NCI-H1105 (cell line): ENCODE measurements at places on chromosomes 1 and 21.

- DNase-seq, result peak; percentile 45
Measured at GRCh38 chr1:203769505-203770343, 4.7 kb downstream of the LAX1 start.

DNA sequence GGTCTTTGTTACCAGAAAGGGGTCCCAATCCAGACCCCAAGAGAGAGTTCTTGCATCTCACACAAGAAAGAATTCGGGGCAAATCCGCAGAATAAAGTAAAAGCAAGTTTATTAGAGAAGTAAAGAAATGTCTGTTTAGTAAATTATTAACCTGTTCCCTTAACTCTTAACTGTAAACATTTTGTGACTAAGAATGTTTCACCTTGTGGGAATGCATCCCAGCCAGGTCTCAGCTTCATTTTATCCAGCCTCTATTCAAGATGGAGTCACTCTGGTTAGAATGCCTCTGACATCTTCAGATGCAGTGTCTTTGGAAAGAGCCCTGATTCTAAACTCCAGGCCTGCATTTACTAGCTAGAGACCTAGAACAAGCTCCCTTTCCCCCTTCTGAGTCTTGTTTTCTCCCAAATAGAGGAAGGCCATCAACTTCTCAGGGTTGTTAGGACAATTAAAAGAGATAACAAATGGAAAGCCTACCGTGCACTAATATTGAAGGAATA, 4.5 kb upstream of the FABP3 start:
- no peak for DNase-seq

DNA sequence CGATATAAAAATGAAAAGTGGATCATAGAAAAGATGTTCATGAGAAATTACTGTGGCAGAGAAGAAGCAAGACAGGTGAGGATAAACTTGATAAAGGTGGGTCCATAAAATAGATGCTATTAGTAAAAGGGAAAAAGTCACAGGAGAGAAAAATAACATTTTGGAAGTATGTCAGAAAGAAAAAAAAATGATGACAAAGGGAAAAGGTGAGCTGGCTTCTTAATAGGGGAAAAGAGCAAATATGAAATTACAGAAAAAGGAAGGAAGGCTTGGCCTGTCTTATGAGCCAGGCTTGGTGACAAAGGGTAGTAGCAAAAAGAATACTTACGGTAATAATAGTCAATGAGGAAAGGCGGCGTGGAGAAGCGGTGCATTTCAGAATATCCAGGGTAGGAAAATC, 386.1 kb downstream of the RWDD3 start:
- DNase-seq, result no peak

GRCh38 chr1:8816831-8817411, 519 bp downstream of the RERE start:
- DNase-seq, result no peak

- DNase-seq, result no peak
Measured at GRCh38 chr1:61487801-61488200, 237.1 kb downstream of the TM2D1 start.

- no peak for DNase-seq
Measured at GRCh38 chr1:33667386-33668282, 195.2 kb downstream of the ZSCAN20 start.

- DNase-seq, result no peak
Measured at GRCh38 chr1:163054181-163054591, 15.0 kb upstream of the RGS4 start.

DNA sequence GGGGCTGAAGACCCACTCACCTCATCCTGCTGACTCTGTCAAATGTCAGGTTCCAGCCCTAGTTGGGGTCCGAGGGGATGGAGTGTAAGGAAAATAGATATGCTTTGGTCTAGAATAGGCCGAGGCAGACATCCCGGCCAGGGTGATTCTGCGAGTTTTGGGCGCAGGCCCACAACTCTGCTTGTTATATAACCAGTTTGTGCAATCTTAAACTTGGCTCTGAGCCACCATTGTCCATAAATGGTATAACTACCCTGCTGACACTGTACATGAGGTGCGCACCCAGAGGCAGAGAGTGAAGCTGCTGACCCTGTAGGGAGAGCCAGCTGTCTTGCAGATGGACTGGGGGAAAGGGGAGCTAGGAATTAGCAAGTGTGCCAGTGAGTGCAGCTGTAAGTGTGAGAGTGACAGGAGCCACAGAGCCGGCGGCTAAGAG, 1388.8 kb downstream of the AMY1C start:
- peak; percentile 47 for DNase-seq

GRCh38 chr1:203082571-203083462, 3.0 kb downstream of the MYOG start:
- no peak for DNase-seq

DNA sequence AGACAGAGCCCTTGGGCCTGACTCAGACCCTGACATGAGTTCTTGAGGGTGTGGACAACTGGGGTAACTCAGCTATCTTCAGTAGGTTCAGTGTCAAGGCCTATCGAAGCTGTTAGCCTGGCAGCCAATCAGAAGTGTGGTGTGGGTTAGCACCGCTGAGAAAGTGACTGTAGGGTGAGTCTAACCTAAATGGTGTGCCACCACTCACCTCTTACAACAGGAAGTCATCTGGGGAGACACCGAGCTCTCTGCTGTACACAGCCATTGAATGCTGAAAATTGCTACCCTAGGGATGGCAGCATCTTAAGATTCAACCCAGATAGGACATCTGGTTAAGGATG, 44.6 kb downstream of the RASSF5 start:
- no peak for DNase-seq

DNA sequence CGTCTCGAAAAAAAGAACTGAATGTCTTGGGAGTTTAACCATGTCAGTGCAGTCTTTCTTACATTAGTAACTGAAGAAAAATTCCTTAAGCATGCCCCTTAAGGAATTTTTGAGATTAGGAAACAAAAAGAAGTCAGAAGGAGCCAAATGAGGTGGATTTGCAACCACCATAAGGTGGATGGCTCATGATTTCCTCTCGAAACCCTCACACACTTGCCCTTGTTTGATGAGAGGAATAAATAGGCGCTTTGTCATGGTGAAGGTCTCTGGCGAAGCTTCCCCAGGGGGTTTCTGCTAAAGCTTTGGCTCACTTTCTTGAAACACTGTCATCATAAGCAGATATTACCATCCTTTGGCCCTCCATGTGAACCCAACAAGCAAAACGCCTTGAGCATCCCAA, 68.2 kb downstream of the POFUT2 start:
- no peak for DNase-seq

- DNase-seq, result no peak
Measured at GRCh38 chr1:87558921-87559320, 230.2 kb downstream of the LMO4 start.

DNA sequence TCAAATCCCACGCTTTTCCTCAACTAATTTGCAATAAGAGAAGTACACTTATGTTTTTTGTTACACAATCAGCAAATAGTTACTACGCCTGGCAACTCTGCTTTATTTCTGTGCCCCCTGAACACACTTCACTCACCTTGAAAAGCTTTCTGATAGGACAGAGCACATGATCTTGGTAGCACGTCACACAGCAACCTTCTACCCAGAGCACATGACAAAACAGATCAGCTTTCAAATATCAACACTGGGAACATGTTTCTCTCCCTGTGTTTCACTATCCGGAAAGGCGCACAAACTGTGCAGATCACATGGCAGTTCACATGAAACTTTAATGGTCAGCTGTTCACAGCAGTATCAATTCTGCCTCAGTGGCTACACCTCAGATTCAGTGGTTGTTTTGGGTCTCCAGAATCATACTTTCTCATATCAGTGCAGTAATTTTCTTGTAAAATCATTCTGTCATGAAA, 2.2 kb downstream of the SLC19A2 start:
- no peak for DNase-seq

DNA sequence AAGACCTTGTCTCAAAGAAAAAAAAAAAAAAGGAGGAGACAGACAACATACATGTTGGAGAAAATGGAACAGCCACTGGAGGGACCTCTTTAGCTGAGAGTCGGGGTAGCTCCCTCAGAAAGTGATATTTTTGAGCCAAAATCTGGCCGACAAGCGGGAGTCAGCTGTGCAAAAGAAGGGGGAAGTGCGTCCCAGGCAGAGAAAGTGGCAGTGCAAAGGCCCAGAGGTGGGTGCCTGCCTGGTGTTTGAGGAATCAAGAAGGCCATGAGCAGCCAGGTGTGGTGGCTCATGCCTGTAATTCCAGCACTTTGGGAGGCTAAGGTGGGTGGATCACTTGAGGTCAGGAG, 6.1 kb upstream of the CROCC start:
- DNase-seq, result no peak

GRCh38 chr21:31875496-31876015, 2.7 kb downstream of the HUNK start:
- DNase-seq, result no peak

- DNase-seq, result no peak
Measured at GRCh38 chr1:89363196-89363595, 663 bp upstream of the GBP6 start.

GRCh38 chr21:46375560-46376230, 51.7 kb downstream of the PCNT start:
- no peak for DNase-seq

GRCh38 chr1:153805886-153806719, 30.9 kb downstream of the SLC27A3 start:
- no peak for DNase-seq

- no peak for DNase-seq
Measured at GRCh38 chr1:179813626-179814545, 63.7 kb downstream of the TOR1AIP2 start.

- no peak for DNase-seq
Measured at GRCh38 chr1:219880765-219881457, 47.4 kb downstream of the SLC30A10 start.

GRCh38 chr1:75233302-75233929, 99.2 kb downstream of the LHX8 start:
- peak; percentile 56 for DNase-seq

DNA sequence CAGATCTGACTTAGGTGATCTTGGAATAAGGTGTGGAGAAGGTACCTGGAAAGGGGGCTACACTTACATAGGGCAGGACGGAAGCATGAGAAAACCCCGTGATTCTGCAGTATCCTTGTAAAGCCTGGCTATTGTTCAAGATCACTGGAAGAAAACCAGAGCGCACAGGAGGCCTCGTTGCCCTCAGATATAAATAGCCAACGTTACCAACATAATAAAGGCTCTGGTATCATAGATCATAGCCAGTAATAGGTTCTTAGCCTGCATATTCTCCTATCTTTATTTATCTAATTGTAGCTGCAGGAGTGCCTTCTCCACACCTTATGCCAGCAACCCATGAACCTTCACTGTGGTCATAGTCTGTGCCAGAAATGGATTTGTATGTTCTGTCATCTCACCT, 35.9 kb upstream of the MPZL1 start:
- no peak for DNase-seq

GRCh38 chr1:224504297-224505041, 69.9 kb upstream of the WDR26 start:
- DNase-seq, result no peak

DNA sequence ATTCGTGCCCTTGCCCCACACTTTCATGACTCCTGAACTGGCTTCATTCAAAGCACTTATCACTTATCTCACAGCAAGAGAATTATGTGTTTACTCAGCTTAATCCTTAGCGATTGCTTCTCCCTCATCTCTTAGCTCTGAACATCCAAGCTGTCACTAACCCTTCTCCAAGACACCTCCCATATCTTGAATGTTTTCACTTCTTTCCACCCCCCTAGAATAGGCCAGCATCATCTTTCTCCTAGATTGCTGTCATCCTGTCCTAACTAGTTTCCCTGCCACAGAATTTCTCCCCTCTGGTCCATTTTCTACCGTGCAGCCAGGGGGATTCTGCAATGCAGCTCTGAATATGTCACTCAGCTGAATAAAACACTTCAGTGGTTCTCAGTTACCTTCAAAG, 68.6 kb upstream of the SPATA6 start:
- DNase-seq, result no peak

DNA sequence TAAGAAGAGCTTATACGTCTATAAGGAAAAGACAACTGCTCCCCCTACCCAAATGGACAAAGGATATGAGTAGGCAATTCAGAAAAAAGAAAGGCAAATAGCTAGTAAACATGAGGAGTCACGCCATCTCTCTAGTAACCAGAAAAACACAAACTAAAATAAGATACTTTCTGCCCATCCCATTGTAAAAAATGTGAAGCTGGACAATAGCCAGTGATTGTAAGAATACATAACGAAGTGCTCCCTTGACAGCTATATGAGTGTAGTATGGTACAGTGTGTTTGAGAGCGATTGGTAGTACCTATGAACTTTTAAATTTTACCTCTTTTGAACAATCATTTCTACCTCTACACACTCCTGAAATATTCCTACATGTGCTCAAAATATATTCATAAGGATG, 7.5 kb upstream of the GJA8 start:
- DNase-seq, result no peak

GRCh38 chr1:84668185-84668584, 22.1 kb downstream of the SSX2IP start:
- no peak for DNase-seq

GRCh38 chr1:244273262-244273844, 178.4 kb downstream of the ADSS2 start:
- no peak for DNase-seq

- DNase-seq, result peak; percentile 20
Measured at GRCh38 chr1:39081271-39082009, 55.3 kb downstream of the NDUFS5 start.

DNA sequence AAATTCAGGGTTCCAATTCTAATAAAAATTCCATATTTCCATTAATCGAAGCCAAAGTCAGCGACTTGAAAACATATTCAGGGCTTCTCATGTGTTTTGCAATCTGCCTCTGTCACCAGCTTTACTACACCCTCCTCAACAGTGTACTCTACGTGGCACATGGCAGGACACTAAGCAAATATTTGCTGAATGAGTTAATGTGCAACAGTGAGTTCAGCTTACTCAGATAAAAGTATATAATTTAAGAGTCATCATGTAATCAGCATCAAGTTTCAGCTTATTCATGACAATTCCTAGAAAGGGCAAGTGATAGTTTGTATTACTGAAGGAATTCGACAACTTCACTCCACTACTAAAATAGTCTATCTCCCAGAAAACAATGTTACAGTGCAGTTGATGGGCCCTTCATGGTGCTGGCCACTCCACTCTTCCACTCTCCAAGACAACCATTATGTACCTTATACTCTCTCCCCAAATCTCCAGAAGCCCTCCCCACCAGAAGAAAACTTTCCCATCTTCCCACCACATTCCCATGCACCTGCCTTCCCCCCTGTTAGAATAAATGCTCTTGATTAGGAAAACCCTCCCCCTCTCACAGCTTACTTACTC, 97.3 kb downstream of the TTLL7 start:
- no peak for DNase-seq

- DNase-seq, result peak; percentile 78
Measured at GRCh38 chr1:184805667-184806295, 51.1 kb upstream of the EDEM3 start.

DNA sequence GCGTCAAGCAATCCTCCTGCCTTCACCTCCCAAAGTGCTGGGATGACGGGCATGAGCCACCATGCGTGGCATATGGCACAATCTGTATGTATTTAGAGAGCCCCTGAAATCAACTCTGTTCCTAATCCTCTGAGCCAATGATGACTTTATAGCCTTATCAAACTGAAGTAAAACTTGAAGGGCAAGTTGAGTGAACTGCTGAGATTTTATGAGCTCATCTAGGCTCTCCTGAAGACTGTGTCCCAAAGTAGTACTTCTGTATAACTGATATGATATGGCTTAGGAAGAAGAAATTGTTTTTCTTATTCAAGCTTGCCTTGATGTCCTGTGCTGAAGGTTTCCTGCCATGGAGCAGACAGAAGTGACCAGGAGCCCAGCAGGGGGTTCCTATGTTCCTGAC, 23.7 kb upstream of the NKAIN1 start:
- no peak for DNase-seq

- no peak for DNase-seq
Measured at GRCh38 chr1:90809093-90809492, 92.0 kb upstream of the BARHL2 start.
